Non-pigmented ciliary epithelial cell (primary cell): ENCODE measurements at places on chromosomes 12 and 14.
A peak's percentile ranks its signal among the peaks of the same experiment; 100 is the strongest.

- DNase-seq: no peak
Observed at GRCh38 chr14:65847075-65847847, 434.7 kb downstream of the FUT8 start.

GRCh38 chr12:19273482-19274330, 144.2 kb downstream of the PLEKHA5 start:
- peak; percentile 98 for DNase-seq

GRCh38 chr14:60101786-60102185, 10.1 kb downstream of the PCNX4 start:
- no peak for DNase-seq

DNA sequence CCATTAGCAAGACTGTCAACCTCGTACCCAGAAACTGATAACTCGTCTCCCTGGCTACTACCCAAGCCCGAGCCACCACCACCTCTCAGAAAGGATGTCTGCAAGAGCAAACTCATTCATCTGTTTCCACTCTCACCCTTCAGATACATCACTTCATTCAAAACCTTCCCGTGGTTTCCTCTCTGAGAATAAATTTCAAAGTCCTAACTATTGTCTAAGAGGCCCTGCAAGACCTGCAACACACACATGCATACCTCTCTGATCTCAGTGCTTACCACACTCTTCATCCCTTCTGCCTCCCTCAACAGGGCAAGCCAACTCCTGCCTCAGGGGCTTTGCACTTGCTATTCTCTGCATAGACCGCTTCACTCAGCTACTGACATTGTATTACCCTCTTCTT, 40.6 kb downstream of the PPP1R13B start:
- DNase-seq: no peak

DNA sequence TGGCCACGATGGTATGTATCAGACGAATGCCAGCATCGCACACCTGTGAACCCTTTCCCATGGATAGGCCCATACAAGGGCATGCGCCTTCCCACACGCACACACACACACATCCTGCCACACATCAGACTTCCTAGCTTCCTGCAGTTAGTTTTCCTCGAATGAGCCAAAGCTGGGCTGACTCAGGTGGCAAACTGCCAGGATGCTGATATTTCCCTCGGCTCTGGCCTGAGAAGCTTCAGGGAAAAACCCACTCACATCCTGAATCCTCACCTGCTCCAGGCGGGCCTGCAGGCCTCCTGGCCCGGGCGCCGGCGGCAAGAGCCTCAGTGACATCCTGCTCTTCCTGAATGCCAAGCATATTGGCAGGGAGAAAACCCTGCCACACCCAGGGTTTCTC, 22.4 kb downstream of the CALM1 start:
- peak; percentile 80 for DNase-seq

GRCh38 chr12:120847392-120847791, 56.8 kb downstream of the SPPL3 start:
- DNase-seq: no peak

DNA sequence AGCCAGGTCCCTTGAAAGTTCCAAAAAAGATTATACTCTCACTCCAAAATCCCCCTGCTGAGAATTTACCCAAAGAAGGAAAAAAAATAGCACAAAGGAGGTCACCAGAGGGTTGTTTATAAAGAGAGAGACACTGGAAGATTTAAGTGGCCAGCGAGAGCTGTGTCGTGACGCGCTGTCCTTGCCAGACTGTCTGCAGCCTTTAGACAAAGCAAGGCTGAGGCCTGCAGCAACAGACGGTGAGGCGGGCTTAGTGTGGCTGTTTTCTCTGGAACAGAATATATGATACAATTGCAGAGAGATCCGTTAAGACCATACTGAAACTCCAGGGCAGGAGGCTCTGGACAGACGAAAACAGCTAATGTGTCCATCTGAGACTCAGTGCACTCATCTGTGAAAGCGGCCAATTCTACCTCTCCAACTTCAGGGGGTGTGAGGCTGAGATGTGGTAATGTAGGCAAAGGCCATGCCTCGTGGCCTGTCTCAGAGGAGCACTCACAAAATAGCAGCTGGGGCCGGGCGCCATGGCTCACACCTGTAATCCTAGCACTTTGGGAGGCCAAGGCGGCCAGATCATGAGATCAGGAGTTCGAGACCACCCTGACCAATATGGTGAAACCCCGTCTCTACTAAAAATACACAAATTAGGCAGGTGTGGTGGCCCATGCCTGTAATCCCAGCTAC, 36.2 kb downstream of the ANAPC7 start:
- DNase-seq: no peak

DNA sequence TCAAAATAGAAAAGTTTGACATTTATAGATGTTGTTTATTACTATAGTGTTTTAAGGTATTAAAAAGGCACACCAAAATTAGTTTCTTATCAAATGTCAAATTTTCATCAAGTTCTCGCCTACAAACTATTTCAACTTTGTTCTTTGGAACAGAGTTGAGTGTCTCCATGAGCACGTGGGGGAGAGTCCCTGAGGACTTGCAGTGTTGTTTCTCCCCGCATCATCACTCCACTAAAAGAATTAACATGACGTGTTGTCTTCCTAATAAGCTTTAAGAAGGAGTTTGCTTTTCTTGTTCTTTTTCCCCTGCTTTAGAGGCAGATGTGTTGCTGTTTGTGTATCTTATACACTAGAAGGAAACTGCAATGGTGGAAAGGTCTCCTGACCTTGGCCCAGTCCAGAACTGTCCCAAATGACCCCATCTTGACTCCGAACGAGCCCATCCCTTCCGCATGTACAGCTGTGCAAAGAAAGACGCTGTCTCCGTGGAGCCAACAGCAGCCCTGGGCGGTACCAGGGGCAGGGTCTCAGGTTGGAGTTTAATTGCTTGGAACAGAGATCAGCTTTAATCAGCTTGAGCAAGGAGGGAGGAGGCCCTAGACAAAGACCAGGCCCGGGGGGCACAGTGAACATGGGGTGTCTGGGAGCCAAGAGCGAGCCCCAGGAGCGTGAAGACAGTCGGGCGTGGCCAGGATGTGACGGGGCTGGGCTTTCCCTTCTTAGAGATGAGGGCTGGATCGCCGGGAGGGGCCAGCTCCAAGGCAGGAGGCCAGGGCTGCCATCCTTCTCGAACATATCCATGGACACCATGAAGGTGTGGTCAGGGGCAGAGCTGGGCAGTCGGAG, 215.4 kb upstream of the RTL1 start:
- no peak for DNase-seq

DNA sequence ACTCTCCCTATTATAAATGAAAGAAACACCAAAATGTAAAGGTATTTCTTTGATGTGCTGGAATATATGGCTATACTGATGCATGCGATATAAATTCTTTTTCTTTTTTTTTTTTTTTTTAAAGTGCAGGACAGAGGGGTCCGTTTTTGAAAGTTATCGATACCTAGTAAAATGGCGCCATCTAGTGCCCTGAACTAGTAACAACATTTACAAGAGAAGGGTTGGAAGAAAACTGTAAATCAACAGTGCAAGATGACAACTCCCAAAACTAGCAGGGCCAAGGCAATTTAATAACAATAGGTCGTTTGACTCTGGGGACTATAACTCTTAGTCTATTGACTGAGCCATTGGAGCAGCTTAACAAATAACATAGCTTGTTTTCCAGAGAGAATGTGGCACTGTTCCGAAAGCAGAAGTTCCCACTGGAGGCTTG, 137.7 kb downstream of the SPTSSA start:
- no peak for DNase-seq

GRCh38 chr12:123427036-123427769, 9.3 kb downstream of the RILPL2 start:
- no peak for DNase-seq
